ENCODE measurements at places on chromosomes 11 and 22. TPM values are rescaled to one million over a fixed set of nuclear protein-coding genes. Genes with fewer than 3 reads are reported as not detected.

TRIM34 gene
- total RNA-seq, result 4.6 TPM

DEUP1 gene
- total RNA-seq, result not detected

TRIM49 gene
- not detected for total RNA-seq

IL10RA gene
- total RNA-seq, result not detected

OR10A2 gene
- not detected for total RNA-seq

TSGA10IP gene
- total RNA-seq, result not detected

OR5A1 gene
- total RNA-seq, result not detected

SLC6A5 gene
- total RNA-seq, result not detected

DNA sequence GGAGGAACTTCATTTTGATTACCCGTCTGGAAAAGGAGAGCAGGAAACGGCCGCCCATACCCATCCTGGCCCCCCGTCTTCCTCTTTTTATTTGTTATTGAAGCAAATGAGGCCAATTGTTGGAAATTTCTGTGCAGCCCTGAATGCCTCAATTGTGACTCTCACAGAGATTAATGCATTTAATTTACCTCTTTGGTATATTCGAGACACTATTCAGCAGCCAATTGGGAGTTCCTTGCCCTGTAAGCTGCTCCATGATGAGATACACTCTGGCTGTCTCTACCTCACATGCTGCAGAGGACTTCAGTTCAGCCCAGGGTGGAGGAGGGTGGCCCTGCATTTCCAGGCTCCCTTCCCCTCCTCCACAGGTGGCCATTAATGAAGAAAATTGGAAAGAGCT lies 60.6 kb upstream of the NTM start:
- no peak for DNase-seq

DNA sequence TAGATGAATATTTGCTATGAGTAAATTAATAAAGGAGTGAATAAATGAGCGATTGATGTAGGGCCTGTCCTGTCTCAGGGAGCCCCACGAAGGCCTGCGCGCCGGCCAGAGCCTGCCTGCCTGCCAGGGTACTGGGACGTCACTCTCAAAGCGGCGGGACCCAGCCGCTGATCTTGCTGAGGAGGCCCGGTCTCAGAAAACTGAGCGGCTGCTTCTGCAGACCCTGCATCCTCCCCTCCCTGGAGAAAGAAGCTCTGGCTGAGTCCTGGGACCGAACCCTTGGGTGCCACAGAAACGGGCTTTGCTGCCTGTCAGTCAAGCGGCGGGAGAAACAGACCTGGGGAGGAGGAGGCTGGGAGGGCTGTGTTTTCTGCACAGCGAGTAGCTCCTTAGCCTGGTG lies 91.6 kb upstream of the B3GAT1 start:
- DNase-seq, result no peak

DNA sequence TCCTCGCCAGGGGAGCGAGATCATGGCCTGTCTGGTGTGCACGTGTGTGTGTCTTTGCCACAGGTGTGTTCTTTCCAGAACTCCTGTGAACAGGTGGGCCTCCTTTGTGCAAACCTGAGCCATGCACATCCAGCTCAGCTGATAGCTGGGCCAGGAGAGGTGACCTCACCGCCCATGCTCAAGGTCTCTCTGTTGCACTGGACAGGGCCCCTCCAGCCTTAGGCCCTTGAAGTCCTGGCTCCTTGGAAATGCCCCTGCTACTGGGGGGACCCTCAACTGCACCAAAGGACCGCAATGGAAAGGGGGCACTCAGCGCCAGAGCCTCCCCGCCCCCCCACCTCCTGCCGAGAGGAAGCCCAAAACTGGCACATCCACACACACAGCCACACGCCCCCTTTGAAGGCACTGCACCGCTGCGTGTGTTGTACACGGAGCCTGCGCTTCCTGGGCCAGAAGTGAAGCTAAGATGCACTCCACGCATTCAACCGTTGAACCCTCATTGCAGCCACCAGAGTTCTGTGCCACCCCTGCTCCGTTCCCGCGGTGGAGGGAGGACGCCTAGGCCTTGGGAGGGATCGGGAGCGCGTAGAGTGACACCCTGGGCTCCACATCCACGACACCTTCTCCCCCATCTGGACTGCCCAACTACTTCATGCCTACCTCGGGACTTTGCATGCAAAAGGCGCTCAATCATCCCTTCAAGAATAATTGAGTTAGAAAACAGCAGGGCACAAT lies 16.4 kb upstream of the IL2RB start:
- no peak for DNase-seq

GRCh38 chr11:13674799-13675509 lies 6.5 kb downstream of the FAR1 start:
- DNase-seq, result no peak

DNA sequence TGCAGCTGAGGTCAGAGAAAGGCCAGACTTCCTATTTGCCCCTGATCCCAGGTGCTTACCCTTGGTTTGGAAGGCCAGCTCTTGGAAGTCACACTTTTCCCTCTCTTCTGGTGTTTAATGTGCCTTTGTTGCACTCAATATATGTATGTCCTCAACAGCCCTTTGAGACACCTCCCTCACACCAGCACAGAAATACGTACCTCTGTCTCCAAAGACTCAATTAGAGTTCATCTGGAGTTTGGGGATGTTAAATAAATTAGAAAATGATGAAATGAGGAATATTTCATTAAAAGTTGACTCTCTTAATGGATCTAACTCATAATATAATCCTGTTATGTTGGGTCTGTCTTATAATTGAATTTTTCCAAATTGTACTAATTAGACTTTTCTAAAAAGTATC lies at the start of gene OR9G4:
Gene OR9G4, minus strand, starts transcription at position 101 of the 400 bp plus-strand sequence. CDS start 4,931 bp downstream, outside the sequence.
- no peak for DNase-seq

DNA sequence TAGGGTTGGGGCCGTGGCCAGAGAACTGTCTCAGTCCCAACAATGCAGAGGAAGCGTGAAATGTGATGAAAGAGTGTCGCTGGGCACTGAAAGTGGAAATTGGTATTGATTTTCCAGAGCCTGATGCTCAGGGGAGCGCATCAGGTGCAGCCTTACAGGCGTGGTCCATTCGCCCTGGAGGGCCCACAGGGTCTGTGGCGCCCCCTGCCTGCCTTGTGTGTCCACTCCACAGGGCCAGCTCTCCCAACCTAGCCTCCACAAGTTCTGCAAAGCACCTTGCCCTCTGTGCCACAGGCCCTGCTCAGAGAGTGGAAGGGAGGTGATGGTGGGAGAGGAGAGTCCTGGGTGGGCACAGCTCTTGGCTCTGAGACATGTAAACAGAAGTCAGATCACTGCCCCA lies 54.9 kb upstream of the LMO1 start:
- no peak for DNase-seq

- no peak for DNase-seq
Measured at GRCh38 chr11:66478729-66479393, 1.4 kb upstream of the DPP3 start.

DNA sequence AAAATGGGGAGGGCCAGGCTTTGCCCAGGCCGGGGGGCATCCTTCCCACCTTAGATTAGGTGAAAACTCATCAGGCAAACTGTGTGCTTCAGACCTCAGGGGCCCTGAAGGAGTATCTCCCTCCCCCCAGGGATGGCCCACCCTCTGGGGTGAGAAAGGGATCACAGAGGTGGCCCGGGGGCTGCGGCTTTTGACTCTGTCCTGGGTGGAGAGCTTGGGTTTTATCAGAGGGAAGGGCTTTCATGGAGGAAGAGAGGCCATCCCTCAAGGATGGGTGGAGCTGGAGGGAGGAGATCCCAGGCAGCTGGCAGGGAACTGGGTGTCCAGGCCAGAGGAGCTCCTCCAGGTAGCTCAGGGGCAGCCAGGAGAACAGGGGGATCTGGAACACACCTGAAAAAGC lies 3.1 kb upstream of the PPP2R5B start:
- DNase-seq, result no peak

DNA sequence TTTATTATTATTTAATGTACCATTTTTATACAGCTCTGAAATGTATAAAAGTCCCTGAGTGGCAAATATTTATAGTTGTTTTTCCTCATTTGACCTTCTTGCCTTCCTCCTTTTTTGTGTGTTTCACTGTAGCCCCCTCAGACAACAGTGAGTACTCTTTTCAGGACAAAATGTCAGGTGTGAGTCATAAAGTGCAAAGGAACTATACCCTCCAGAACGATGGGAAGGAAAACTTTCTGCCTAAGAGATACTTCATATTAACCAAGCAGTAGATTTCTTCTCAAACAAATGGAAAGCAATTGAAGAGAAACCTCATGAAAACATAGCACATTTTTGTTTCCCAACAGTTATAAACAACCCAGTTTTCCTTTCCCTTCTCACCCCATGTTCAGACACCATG lies 16.1 kb upstream of the MS4A7 start:
- DNase-seq, result no peak

DNA sequence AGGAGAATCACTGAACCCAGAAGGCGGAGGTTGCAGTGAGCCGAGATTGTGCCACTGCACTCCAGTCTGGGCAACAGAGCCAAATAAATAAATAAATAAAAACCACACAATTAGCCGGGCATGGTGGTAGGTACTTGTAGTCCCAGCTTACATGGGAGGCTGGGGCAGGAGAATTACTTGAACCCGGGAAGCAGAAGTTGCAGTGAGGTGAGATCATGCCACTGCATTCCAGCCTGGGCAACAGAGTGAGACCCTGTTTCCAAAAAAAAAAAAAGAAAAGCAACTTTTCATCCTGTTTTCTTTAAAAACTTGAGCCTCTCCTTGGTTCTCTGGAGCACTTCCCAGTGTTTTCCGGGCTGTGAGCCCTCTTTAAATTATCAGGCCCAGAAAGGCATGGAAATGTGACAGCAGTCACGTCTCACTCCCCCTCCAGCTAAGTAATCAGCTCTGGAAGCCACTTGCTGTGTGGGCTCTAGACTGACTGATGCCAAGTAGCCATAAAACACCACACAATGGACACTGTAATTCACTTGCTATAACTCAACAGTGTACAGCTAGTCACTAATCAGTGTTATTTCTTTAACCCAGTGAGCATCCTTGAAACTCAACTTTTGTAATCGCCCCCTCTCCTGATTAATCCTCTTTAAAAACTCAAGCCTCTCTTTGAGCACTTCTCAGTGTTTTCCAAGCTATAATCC lies 13.0 kb upstream of the MCHR1 start:
- no peak for DNase-seq

GRCh38 chr11:70201882-70202861 lies 924 bp upstream of the FADD start:
- no peak for DNase-seq

DNA sequence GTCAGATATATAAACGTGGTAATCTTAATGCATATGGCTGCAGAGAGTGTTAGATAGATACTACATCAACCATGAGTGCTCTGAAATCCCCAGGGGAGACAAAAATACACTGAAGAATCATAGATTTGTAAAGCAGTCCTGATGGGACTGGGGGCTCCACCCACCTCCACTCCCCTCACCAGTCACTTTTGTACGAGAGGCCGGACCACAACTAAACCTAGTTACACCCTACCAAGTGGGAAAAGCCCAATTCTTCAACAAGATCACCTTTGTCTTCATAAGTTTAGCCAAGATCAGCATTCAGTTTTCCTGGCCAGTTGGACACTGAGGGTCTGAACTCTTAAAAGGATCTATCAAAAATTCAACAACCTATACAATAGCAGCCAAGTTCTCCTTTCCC lies 1.5 kb downstream of the SF1 start:
- no peak for DNase-seq

DNA sequence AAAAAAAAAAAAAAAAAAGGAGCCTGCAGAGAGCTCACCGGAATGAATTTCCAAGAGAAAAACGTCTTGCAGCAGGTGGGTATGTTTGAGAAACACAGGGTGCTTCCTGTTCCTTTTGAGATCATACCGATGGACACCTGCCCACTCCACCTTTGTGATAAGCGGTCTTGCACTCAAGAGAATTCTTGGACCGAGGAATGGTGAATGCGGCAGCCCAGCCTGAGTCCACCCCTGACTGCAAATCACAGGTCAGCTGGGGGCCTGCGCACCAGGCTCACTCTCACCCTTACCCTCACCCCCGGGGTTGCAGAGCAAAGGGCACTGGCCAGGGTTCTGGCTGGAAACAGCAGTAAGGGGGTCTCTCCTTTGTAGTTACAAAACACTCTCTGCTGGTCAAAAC lies 16.8 kb upstream of the TEF start:
- no peak for DNase-seq

DNA sequence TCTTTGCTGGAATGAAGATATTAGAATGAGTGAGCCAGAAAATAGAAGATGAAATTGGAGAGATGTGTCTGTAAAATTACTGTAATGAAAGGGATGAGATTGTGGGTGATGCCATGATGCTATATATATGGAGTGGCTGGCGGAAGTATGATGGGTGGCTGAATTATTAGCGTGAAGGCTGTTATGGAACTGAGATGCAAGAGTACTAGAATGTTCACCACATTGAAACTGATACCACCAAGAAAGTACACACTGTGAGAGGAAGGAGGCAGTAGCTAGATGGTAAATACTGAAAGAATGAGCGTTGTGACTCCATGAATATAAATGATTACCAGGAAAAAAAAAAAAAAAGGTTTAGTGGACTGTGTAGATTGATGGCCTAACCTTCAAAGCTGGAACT lies 411.9 kb downstream of the CNTN5 start:
- DNase-seq, result no peak

DNA sequence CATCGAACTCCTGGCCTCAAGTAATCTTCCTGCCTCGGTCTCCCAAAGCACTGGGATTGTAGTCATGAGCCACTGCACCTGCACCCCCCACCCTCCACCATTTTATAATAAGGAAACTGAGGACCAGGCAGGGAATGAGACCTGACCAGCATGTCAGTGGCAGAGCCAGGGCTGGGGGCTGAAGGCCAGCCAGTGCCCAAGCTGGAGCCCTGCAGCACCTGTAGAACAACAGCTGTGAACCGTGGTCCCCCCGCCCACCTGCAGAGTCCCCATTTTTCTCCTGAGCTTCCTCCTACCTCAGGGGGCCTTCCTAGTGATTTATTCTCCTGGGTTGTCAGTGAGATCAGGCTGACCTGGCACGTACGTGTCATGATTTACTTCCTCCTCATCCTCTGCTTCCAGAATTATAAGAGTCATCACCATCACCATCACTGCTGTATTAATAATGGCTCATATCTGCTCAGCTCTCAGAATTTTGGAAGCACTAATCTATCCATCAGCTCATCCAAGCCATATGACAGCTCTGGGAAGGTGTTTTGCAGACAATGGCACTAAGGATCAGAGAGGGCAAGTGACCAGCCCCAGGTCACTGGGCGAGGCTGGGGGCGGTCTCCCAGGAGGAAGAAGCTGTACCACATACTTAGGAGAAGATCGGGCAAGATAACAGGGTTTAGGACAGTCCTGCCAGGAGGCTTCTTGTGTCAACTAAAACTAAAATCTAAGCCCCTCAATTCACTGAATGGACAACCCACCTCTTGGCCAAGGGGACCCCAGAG lies 5.5 kb upstream of the SLCO2B1 start:
- no peak for DNase-seq

Measured in osteocyte (in vitro differentiated cells).